ENCODE measurements at places on chromosomes 12 and 14. TPM values are rescaled to one million over a fixed set of nuclear protein-coding genes. Genes with fewer than 3 reads are reported as not detected.

DNA sequence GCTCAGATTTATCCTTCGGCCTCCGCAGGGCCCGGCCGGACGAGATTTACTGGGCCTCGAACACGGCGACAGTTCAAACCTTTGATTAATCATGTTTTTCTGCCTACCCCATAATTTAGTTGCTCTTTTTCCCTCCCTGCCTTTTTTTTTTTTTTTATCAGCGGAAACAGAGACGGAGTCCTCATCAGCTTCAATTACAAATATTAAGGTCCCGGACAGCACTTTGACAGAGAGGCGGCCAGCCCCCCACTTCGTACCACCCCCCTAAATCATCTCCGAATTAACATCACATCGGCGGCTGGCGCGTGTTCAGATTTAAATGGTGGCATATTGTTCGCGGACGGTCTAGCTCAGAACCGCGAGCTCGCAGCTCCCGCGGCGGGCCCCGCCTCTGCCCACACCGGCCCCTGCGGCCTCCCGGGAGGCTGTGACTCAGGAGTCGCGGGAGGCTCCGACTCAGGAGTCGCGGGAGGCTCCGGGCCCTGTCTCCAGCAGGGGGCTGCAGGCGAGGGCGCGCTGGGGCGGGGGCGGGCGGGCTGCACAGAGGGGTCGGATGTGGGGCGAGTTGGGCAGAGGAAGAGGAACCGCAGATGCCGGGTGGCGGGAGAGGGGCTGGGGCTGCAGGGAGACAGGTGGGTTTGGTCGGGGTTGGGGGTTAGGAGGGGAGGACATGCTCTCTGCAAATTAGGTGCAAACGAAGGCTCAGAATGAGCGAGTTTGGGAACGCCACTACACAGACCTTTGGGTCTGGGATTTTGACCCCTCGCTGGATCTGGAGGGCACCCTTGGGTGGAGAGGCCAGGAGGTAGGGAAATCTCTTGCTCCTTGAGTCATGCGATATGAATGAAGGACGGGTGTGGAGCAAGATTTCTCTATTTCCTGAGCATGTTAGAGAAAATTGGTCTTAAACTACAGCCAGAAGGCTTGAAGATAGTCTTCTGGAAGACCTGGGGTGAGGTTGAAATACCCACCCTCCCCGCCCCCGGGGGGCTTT is 19.6 kb upstream of the ATP5MC2 start:
- peak; percentile 70 for DNase-seq

GRCh38 chr14:67441256-67441655 is 29.3 kb upstream of the PLEK2 start:
- DNase-seq = no peak

DNA sequence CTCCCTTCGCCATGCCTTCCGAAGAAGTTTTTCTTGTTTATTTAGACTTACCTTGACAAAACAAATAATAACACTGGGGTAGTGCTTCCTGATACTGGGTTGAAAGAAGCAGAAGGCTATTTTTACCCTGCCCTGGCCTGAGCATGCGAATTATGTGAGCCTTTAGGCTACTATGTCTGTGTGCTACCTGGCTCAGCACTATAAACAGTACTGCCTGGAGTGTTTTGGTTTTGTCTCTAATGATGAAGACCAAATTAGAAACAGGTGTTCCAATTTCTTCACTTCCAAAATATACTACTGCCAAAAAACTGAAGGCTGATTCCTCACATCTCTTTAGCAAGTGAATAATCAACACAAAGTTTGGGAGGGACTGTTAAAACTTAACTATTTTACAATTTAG is 7.6 kb upstream of the OVCH1 start:
- no peak for DNase-seq

DNA sequence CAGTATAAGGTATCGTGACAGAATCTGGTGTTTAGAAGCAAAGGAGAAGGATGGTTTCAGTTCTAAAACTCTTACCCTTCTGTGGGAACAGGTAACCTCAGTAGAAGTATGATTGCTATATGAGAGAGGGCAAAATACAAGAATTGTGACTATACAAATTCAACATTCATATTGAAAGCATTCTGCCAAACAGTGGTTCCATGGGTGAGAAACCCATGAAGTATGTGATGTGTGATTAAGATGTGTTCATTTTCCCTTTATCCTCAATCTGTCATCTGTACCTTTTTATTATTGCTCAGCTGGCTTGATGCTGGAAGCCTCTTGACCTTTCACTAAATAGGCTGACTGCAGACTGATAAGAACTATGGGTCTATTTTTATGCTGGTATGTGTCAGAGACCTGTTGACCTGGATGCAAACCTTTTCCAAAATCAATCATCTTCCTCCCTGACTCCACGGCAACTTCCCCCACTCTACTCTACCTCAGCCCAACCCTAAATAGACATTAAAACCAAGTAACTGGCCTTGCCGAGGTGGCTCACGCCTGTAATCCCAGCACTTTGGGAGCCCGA is 109.6 kb downstream of the STXBP6 start:
- no peak for DNase-seq

DNA sequence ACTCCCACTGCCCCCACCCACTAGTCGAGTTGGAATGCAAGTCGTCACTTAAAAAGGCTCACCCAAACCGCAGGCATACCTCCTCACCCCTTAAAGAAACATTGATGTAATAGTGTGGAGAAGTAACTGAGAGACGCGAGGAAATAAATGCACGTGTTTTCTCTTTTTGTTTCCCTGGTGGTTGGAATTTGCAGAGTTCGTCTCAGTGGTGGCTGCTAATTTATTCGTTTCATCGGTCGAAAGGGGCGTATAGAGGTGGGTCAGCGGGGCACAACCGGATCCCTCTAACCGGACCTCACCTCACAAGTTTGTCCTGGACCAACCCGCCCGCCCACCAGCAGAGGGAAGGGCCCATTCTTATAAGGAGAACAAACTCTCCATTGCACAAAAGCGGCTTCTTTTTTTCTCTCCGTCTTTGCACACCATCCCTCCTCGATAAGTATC is 5.0 kb upstream of the NPAS3 start:
- DNase-seq = no peak

Gene PMCH
- total RNA-seq = 1.2 TPM

Gene FOXG1
- not detected for total RNA-seq

Gene IRAK3
- total RNA-seq = 1.2 TPM

All from activated T-cell treated with anti-CD3 and anti-CD28 coated beads, Interleukin-2, amount 50 U/mL, for 72 hours (primary cell).